ENCODE measurements at places on chromosomes 5 and 9. TPM values are rescaled to one million over a fixed set of nuclear protein-coding genes. Genes with fewer than 3 reads are reported as not detected.

SLC4A9 gene
- not detected for total RNA-seq

RLN2 gene
- 1.5 TPM for total RNA-seq

GPR150 gene
- not detected for total RNA-seq

NR2F1-AS1 gene
- total RNA-seq, result 1.8 TPM

PCDHA6 gene
- 9.3 TPM for total RNA-seq

FAXDC2 gene
- total RNA-seq, result 9.3 TPM

FAF2 gene
- 46.5 TPM for total RNA-seq

C6 gene
- total RNA-seq, result 2.3 TPM

MYMK gene
- total RNA-seq, result not detected

PHYKPL gene
- total RNA-seq, result 76.2 TPM

HTR1A gene
- total RNA-seq, result 0.90 TPM

PPP2R2B gene
- total RNA-seq, result 18.4 TPM

ZDHHC11 gene
- 20.8 TPM for total RNA-seq

OXCT1 gene
- 26.4 TPM for total RNA-seq

BTNL9 gene
- total RNA-seq, result 0.39 TPM

LCNL1 gene
- not detected for total RNA-seq

MEGF10 gene
- 13.3 TPM for total RNA-seq

SPATA31E1 gene
- not detected for total RNA-seq

PELO gene
- 18.0 TPM for total RNA-seq

SLC36A3 gene
- not detected for total RNA-seq

GLRA1 gene
- total RNA-seq, result 0.39 TPM

SPIN1 gene
- total RNA-seq, result 98.6 TPM

PCDHA1 gene
- total RNA-seq, result not detected

LURAP1L gene
- total RNA-seq, result 8.7 TPM

KLF4 gene
- 49.5 TPM for total RNA-seq

TPPP gene
- 3.6 TPM for total RNA-seq

Data from type B pancreatic cell (in vitro differentiated cells).